ENCODE measurements at places on chromosomes 1 and 21.

GRCh38 chr21:43664358-43664757, 5.0 kb downstream of the RRP1B start:
- no peak for DNase-seq

- no peak for DNase-seq
These were observed 19.2 kb downstream of the AGPAT3 start for GRCh38 chr21:43884012-43884860.

GRCh38 chr1:32208469-32208868, 420 bp upstream of the DCDC2B start:
- DNase-seq: no peak

GRCh38 chr1:229434641-229435051, 752 bp upstream of the ACTA1 start:
- no peak for DNase-seq

DNA sequence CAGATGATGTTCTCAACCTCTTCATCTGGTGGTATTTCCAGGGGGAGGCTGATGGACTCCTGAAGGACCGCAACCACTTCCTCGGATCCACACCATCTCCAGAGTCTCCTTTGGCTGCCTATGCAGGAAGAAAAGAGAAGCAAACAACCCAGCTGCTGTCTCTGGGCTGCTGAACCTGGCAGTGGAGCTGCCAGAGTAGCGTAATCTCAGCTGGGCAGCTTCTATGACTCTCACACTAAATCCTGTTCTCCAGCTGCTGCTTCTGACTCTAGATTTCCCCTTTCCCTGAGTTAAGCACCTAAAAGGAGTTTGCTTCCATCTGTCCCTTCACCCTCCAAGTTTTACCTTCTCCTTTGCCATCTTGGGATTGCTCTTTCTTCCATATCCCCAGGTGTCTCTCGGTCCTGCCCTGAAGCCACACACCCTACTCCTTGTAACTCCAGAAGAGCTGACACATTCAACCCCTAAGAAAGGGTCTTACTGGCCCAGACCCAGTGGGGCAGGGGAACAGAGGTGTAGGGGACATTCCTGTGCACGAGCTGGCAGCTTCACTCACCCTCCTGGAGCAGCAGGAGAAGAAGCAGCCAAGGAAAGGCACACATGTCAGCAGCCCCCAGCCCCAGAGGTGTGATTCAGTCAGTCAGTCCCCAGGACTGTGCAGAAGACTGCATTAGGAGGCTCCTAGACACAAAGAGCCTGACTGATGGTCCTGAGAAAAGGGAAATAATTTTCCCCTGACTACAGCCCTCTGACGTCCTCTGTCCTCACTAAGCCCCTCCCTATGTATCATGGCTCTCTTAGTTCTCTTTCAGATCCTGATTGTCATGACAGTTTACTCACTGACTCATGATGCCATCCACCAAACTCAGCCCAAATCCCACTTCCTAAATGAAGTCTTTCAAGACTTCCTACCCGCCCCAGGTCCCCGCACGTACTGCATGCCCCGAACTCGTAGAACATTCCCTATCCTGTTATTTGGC, at the start of gene SLAMF9:
SLAMF9 (minus strand) TSS at position 702 of the 980 bp plus-strand sequence; CDS start at position 602, 100 bp downstream.
- no peak for DNase-seq

- no peak for DNase-seq
These were observed 54.0 kb downstream of the LACTBL1 start for GRCh38 chr1:22918644-22919043.

- no peak for DNase-seq
These were observed 17.2 kb downstream of the ALPL start for GRCh38 chr1:21526441-21526840.

DNA sequence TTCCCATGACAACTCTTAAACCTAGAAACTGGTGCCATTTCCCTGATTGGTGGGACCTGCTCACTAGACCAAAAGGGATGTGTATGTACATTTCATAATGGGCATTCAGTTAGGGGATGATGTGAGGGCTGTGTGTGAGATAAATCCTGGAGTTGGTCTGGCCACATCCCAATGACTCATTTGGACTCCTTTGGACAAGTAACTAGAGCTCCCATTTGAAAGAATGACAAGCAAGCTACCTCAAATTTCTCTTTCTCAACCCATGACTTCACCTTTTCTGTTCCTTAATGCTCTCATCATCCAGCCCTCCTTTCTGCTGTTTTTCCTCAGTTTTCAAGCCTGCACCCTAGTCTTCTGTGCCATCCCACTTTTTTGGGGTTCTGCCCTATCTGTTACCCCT, 27.9 kb downstream of the EBNA1BP2 start:
- no peak for DNase-seq

- DNase-seq: no peak
These were observed 748 bp downstream of the PDZK1IP1 start for GRCh38 chr1:47188791-47189785.

DNA sequence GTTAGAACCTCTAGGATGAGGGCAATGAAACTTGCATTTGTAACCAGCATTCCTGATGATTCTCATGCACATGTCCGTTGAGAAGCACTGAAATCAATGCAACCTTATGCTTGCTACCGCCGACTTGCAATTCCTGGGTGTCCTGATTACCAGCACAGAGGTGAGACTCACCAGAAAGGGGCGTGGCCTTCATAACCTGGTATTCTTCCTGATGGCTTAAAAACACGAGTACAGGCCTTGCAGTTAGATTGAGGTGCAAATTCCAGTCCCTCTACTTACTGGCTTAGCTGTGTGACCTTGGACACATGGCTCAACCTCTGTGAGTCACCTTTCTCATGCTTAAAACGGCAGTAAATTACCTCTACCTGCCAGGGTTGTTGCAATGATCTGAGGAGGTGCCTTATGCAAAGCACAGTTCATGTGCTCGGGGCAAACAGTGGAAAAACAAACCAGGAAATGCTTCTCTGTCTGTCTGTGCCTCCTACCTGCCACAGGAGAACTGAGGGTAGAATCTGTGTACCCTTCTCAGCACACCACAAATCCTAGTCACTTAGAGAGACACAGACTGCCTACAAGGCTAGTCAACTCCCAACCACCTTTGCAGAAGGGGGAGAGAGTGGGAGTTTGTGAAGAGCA, 39.1 kb upstream of the ECE1 start:
- no peak for DNase-seq

- DNase-seq: peak; percentile 46
These were observed 12.6 kb downstream of the PYCR2 start for GRCh38 chr1:225911191-225912130.

DNA sequence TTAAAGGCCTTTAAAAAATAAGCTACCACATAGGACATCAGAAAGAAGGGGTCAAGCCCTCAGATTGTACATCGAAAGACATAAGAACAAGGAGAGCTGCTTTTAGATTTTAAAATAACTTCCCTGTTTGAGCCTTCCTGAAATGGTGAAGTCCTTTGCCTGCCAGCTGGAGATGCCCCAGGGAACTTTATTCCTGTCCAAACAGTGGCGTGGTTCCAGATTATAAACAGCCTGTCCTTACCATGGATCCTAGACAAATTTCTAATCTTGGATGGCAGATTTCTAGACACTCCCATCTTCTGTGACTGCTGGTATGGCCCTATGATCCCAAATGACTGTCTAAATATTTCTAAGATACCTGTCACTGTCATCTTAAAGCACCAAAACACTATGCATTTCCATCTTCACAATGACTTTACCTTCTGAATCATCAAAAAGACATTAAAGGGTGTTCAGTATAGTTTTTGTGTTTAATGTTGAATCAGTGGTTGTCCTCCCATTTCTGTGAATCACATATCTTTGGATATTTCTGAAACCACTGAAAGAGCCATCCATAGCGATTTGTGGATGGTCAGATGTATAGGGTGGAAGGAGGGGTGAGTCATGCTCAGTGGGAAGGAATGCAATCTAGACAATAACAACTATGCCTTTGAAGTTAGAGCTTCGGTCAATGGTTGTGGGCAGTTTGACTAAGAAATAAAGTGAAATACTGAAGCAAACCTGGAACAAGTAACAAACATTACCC, 23.2 kb downstream of the ILDR2 start:
- DNase-seq: no peak

GRCh38 chr1:213934649-213935048, 53.1 kb upstream of the PROX1 start:
- DNase-seq: no peak

GRCh38 chr21:42937960-42938605, 12.7 kb upstream of the ERVH48-1 start:
- DNase-seq: no peak

DNA sequence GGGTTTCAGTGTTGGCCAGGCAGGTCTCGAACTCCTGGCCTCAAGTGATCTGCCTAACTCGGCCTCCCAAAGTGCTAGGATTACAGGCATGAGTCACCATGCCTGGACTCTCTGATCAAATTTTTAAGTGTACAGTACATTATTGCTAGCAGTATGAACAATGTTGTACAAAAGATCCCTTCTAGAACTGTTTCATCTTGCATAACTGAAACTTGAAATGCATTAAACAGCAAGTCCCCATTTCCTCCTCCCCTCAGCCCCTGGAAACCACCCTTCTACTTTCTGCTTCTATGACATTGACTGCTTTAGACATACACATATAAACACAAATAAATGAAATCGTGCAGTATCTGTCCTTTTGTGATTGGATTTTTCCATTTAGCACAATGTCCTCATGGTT, 463.4 kb downstream of the PTPRC start:
- no peak for DNase-seq

- no peak for DNase-seq
These were observed 13.5 kb downstream of the PLCH2 start for GRCh38 chr1:2489615-2490014.

GRCh38 chr1:11429226-11429625, 49.7 kb upstream of the DISP3 start:
- DNase-seq: no peak

DNA sequence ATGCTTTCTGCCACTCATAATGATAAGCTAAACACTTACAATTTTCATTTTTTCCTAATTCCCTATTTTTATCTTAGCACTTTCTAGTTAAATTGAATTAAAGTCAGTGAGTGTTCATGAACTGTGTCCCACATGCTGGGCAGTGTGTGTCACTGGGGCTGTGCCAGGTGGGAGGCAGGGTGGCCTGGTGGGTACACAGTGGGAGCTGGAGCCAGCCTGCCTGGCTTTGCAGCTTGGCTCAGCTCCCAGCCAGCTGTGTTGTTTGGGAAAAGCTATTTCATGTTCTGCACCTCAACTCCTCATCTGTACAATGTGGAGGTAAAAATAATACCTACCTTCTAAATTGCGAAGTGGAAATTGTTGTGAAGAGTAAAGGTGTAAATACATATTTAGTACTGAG, 238.4 kb downstream of the PLA2G4A start:
- DNase-seq: no peak

DNA sequence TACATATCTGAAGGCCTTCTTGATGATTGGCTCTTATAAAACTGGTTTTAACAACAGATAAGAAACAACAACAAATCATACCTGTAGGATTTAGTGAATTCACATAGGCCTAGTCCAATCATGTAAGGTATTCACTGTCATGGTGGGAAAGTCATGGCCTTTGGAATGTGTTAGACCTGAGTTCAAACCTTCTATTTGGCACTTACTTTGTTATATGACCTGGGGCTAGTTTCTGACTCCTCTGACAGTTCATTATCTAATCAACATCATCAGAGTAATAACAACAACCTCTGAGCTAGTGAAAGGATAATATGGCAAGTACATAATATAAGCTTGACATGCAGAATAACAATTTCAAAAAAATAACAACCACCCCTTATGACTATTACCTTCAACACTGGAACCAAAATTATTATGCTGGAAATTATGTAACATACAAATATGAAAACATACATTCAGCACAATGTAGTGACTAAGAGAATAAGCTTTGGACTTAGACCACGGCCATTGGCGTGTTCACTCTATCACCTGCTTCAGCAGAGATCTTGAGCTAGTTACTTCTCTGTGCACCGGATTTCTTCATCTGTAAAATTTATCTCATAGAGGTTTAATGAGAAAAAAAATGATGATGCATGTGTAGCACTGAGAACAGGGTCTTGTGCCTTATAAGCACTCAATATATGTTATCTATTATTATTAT, 597.6 kb downstream of the LMO4 start:
- DNase-seq: no peak

GRCh38 chr1:209356976-209357377, 226.5 kb upstream of the CAMK1G start:
- DNase-seq: no peak

- no peak for DNase-seq
These were observed 1.2 kb downstream of the LRP8 start for GRCh38 chr1:53326598-53327181.

GRCh38 chr1:46288485-46289133, 14.8 kb downstream of the LRRC41 start:
- no peak for DNase-seq

DNA sequence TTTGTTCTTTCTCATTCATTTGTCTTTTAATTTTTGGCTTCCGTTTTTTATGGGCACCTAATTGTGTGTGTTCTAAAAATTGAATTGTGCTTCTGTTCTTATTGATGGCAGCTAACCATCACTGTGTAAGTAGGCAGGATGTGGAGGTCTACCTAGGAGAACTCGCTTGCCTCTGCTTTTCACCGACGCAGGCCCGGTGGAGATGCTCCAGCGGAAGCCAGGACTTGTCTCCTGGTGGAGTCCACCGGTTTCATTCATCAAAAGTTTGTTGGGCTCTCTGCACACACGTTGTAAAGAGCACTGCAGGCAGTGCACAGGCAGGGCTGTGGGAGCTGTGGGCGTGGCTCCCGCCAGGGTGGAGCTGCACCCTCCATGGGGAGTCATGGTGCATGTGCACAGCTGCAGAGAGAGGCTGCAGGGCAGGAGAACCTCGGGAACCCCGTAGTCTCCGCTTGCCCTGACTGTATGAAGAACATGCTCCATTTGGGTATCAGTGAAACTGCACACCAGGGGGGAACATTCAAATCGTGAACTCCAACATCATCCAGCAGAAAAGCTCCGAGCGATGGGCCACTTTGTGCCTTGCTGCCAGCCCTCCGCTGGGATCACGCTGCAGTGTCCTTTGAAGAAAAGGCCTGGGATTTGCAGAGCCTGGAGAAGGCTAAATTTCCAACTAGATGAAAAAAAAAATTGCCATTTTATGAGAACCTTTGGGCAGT, 6.0 kb upstream of the C1orf174 start:
- DNase-seq: no peak

- DNase-seq: no peak
These were observed 29.9 kb downstream of the MAP10 start for GRCh38 chr1:232835166-232835565.

- DNase-seq: no peak
These were observed 408.0 kb downstream of the SIPA1L2 start for GRCh38 chr1:232221802-232222499.

DNA sequence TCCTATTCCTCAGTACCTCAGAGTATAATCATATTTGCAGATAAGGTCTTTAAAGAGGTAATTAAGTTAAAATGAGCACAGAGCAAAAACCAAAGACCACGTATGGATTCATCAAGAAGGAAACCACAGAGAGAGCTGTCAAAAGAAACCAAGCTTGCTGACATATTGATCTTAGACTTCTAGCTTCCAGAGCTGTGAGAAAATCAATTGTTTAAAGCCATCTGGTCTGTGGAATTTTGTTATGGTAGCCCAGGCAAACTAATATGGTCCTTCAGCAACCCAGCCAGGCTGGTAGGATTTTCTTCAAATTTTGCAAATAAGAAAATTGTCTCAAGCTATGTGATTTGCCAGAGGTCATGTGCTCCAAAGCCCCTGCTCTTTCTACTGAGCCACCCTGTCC, 62.5 kb downstream of the LRIG2 start:
- no peak for DNase-seq
